ENCODE measurements at places on chromosomes 2 and 18.
A peak's percentile ranks its signal among the peaks of the same experiment; 100 is the strongest.

DNA sequence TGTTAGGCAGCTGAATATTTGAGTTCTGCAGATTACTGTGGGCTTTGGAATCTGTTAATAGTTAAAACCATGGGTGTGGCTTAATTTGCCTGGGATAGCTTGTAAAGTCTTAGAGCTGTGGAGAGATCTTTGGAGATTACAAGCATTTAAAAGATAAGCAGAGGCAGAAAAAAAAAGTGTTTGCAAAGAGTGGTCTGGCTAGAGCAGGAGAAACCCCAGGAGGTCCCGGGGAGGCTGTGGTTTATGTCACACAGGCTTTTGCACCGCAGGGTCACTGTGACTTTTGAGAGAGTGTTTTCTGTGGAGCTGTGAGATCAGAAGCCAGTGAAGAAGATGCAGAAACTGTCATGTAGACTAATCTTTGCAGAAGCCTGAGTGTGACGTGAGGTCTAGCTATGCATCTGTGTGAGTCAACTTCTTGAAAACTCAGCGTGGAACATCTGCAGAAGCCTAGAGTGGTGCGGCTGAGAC lies 49.0 kb downstream of the SETBP1 start:
- peak; percentile 74 for DNase-seq

DNA sequence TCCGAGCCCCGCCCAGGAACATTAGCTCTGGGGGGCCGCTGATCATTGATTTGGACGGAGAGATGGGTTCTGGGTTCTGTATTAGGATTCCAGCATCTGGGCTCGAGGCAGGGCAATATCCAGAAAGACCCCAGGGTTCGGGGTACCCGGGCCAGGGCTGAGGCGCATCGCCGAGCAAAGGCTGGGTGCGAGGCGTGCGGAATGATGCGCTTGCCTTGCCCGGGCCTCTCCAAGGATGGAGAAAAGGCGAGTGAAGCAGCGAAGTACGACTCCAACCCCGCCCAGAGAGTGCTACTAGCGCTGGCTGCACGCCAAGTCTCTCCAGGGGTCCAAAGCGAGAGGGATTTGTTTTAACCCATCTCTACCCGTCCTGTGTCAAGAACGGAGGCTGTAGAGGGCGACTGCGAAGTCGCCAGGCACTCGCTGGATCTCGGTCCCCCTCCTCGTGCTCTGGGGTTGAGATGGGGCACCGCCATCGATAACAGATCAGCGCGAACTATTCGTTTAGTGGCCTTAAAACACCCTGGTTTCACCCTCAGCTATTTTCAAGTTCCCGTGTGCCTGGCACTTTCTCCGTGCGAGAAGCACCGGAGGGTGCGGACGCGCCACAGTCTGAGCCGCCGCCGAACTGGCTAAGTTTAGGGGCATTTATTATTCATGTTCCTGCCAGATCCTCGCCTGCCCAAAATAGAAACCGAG lies 1.9 kb downstream of the ADCYAP1 start:
- DNase-seq, result no peak

GRCh38 chr18:67553437-67553836 lies 36.9 kb upstream of the DSEL start:
- DNase-seq, result no peak

DNA sequence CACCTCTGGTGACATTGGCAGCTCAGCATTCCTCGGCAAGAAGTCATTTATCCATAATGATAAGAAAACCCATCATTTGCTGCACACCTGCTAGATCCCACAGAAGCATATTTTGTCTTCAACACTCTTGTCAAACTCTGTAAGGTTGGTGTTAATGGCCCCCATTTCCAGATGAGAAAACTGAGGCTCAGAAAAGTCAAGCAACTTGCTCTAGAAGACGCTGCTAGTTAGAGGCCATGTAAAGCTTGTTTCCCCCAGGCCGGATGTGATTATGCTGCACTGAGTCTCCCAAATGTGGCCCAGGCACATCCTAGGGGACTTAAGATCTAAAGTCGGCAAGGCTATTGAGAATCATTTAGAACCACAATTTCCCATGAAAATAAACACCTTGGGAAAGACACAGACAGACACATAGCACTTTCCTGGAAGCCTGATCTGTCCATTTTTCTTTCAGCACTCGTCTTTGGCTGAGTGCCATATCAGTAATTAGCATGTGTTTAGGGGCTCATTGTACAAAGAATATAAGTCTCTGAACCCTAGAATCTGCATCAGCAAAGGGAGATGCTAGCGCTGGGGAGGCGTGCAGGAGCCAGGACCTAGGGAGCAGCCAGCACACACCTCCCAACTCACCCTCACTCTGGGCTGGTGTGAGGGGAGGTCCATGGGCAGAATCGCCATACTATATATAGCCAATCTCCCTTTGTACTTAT lies 39.3 kb downstream of the C1QL2 start:
- DNase-seq, result no peak

- DNase-seq, result peak; percentile 41
Measured at GRCh38 chr18:67400502-67401117, 115.9 kb downstream of the DSEL start.

DNA sequence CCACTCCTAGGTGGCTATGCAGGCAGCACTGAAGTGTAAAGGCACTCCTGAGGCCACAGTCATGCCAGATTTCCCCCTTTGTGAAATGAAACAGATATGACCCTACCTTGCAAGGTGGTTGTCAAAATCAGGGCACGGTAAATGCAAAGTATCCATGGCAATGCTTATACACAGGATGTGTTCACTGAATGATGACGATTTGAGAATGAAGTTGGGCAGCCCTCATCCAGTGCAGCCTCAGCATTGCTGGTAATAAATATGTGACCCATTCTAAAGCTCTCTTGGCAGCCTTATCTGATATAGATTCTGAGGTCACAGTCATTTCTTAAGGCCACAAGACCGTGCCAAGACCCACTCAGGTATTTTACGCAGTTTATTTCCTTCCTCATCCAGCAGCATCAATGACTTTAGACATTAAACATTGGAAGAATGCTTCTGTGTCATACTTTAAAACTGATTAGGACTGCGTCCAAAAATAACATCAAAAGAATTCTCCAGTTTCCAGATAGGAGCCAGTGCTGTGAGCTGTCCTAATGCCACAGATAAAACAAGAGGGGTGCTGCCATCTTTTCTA lies 125.5 kb upstream of the SERTAD2 start:
- peak; percentile 77 for DNase-seq

DNA sequence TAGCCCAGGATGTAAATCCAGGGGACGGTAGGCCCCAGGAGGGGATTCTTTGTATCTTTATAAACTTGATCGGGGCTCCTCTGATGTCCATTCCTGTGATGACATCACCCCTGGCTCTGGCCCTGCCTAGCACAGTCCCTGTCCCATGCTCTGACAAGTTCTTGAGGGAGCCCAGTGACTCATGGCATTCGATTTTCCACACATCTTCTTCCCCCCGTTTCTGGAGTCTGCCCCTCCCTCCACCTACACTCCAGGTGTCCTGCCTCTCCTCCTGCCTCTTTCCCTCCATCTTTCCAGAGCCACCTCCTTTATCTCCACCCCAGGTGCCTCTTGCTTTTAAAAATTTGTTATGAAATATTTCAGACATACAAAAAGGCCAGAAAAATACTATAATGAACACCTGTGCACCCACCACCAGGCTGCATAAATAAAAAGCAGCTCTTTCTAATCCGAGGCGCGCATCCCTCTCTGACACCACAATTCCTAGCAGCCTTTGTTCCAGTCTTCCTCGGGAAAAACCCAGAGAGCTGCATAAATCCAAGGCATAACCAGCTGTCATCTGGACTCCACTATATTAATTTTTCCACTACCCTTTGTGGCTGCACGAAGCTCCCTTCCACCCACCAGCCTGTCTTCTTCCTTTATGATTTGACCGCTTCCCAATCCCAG lies 207.7 kb downstream of the ZBTB7C start:
- DNase-seq, result no peak

DNA sequence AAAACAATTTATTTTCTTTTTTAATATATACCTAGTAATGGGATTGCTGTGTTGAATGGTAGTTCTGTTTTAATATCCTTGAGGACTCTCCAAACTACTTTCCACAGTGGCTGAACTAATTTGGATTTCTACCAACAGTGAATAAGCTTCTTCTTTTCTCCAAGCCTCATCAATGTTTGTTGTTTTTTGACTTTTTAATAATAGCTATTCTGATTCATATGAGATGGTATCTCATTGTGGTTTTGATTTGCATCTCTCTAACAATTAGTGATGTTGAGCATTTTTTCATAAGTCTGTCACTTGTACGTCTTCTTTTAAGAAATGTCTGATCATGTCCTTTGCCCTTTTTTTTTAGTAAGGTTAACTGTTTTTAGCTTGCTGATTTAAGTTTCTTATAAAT lies 863.3 kb downstream of the CNTNAP5 start:
- DNase-seq, result no peak

DNA sequence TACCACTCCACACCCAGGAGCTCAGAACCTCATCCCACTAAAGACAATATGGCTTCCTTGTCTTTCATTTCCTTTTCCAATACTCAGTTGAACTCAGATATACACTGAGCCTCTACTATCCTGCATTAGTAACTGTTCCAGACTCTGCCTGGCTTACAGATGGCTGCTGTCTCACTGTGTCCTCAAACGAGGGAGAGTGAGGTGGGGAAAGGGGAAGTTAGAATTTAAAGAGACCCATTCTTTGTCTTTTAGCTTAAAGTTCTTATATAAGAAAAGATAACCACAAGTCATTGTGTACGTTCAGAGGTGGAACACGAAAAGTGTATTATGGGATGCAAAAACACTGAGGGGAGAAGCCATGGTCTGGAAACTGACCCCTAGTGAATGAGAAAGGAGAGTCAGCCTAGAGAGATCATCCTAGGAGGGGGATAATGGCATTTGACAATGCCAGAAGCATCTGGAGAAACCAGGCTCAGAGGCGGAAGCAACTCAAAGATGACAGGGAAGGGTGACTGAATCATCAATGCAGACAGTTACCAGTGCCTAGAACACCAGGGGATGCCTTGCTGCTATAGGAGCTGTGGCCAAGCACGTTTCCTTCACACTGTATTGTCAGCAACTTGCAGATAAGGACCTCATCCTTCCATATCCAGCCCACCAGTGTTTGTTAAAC lies 170.7 kb downstream of the CYRIA start:
- no peak for DNase-seq

DNA sequence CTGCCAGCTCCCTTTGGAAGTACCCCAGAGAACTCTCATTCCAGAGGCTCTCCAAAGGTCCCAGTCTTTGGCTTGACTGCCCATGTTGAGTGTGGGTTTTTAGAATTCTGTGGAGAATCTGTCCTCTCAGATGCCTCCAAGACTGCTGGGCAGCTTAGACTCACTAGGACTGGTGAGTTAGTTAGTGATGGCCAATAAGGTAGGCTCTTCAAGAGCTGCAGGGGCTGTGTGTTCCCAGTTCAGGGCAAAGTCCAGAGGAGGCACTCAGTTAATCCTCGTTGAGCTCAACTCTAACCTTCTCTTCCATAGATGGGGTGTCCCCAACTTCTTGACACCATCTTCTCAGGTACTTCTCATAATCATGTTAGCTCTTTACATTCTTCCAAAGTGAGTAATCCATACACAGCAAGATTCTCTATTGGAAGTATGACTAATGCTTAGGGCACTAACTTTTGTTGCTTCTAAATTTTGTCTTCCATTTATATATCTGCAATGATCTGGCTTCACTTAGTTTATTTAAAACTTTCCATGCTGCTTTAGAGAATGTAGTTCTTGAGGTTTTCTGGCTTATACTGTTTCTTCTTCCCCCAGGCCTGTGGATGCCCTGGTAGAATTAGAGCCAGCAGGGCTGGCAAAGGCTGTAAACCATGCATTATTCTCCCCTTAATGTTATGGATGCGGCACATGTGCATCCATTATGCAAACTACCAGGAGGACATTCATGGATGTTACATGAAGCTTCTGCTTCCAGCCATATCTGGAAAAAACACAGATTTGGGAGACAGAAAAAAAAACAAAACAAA lies 88.9 kb downstream of the POLE4 start:
- DNase-seq, result peak; percentile 49

GRCh38 chr2:43715300-43716098 lies 39.3 kb upstream of the C1GALT1C1L start:
- no peak for DNase-seq

DNA sequence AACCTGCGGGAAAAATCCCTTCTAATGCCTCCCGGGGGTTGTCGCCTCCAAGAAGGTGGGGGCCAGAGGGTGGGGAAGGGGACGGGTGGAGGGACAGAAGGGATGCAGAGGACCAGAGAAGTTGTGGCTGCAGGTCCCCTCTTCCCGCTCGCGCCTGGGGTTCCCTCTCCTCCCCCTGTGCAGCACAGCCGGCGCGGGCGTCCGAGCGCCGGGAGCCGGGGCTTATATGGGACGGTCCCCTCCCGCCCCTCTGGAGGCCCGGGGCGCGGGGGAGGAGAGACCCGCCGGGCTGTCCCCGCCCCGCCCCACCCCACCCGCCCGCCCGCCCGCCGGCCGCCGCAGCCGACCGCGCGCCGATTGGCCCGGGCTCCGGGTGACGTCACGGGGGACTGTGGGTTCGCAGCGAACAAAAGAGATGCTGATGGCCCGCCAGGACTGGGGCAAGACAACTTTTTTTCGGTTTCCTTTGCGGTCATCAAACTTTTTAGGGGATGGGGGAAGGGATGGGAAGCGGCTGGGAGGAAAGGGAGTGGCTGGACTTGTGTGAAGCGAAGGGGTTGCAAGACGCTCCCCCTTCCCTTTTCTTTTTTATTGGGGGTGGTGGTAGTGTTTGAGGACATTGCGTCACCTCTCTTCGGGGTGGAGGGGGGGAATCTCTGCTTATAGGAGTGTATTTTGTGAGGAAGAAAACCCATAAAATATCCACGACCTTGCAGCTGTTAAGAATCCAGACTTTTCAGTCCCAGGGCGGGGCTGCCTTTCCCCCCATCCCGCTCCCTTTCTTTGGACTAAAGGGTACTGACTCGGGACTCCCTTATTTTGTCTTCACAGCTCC lies at the start of gene FN1:
TSS of gene FN1 (minus strand) at position 199 of the 835 bp plus-strand sequence. CDS start 266 bp downstream, outside the sequence.
- DNase-seq, result peak; percentile 99

DNA sequence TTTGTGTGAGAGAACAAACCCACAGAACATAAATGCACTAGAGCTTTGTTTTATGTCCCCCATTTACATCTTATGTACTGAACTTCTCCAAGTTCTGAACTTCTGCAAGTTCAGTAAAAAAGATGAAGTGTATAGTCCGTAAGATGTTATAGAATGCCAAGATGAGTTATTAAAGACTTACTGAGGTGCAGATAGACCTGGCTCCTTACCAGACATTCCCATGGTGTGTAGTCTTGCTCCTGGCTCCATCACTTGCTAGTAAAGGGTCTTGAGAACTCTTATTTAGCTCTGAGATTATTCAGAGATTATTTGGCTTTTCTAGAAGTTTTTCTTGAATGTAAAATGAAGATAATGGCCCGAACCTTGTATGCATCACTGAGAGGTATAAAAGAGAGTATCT lies 16.8 kb downstream of the GULP1 start:
- DNase-seq, result no peak

GRCh38 chr2:121810959-121811853 lies 55.8 kb downstream of the TSN start:
- DNase-seq, result peak; percentile 82

- DNase-seq, result no peak
Measured at GRCh38 chr2:160575368-160575767, 81.8 kb upstream of the RBMS1 start.

All from adipocyte (in vitro differentiated cells).